Cortex of kidney (tissue), 1 donor: ENCODE measurements at places on chromosomes 5 and 9.

DNA sequence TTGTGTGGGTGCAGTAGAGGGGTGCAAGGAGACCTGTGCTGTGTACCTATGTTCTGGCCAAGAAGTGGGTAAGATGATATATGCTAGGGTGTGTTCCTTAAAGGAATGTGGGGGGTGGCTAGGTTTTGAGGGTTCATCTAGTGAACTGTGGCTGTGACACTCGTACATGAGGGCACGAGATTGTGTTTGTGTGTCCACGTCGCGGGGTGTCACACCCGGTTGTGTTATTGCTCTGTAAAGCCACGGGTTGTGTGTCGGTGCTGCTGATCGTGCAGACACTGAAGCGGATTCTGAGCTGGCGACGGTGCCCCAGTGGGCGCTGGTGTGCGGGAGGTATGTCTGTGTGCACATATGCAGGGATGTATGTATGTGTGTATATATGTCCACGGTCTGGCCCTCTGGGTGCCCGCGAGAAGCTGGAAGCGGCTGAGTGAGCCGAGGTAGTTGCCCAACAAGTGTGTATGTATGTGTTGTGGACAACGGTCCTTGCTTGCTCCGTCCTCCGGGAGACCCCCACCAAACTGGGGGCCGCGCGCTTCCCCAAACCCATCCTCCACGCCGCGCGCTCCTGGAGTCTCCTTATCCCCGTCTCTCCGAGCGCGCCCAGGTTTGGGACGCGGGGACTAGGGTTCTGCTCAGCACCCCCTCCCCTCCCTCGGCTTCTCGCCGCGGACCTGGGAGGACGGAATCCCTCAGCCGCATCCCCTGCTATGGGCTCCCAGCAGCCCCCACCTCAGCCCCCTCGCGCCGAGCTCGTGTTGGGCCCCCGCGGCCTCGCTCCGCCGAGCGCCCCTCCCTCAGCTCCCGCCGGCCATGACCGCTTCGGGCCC is 639 bp downstream of the PCDH1 start:
- DNase-seq = no peak

DNA sequence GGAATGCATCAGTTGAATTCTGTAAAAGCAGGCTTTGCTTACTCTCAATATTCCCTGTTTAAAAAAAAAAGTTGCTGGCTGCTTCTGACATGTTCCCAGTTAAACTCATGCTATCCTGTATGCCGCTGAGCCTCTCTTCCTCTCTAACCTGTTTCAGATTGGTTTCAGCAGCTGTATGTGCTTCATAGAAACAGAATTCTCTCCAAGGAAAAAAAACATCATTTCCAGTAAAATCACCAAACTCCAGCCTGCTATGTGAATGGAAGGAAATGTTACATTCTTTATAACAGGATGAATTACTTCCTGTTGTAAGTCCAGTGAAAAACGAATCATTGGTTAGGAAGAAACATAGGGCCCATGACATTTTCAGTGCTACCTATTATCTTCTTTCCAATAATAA is 25.7 kb upstream of the KCNV2 start:
- DNase-seq = no peak

DNA sequence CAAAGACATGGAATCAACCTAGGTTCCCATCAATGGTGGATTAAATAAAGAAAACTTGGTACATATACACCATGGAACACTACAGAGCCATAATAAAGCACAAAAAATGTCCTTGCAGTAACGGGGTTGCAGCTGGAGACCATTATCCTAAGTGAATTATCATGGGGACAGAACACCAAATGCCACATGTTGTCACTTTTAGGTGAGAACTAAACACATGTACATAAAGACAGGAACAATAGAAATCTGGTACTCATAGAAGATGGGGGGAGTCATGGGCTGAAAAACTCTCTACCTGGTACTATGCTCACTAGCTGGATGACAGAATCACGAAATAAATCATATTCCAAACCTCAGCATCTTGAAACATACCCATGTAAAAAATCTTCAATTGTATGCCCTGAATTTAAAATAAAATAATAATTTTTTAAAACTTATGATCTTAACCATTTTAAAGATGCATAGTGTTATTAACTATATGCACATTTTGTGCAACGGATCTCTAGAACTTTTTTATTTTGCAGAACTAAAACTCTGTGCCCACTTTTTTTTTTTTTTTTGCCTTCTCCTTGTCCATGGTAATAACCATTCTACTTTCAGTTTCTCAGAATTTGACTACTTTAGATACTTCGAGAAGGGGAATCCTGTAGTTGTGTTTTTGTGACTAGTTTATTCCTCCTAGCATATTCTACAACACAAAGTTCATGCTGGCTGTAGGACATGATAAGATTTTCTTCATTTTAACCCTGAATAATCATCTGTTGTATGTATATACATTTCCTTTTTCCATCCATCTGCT is 1081.6 kb upstream of the ACO1 start:
- DNase-seq = no peak

DNA sequence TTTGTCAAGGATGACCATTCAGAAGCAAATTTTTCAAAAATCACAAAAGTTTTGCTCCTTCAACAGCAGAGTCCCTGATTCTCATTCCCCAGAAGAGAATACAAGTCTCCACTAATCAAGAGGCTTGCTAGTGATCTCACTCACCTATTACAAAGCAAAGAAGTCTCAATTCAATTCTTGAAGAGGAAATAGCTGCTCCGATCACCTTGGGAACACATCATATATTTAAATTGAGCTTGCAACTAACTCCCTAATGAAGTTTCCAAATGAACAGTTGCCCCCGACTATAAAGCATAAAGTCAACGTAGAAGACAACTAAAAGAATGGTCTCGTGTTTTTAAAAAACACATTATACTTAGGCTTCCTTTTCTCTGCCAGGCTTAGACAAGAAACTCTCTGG is 1.6 kb downstream of the LIFR start:
- DNase-seq = no peak

DNA sequence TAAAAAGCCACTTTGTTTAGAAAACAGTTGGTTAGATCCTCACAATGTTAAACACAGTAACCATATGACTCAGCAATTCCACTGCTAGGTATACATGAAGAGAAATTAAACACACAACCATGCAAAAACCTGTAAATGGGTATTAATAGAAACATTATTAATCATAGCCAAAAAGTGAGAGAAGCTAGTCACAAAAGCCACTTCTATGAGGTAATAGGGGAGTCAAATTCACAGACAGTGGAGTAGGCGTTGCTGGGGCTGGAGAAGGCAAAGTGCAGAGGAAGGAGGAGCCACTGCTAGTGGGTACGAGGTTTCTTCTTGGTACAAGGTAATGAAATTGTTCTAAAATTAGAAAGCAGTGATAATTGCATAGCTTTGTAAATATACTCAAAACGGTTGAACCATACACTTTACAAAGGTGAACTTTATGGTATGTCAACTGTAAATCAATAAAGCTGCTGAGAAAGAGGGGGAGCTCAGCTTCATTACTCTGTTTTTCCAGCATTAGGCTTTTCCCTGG is 364.4 kb downstream of the GADD45G start:
- DNase-seq = no peak

GRCh38 chr5:53547226-53547625 is 13.2 kb upstream of the NDUFS4 start:
- DNase-seq = no peak

DNA sequence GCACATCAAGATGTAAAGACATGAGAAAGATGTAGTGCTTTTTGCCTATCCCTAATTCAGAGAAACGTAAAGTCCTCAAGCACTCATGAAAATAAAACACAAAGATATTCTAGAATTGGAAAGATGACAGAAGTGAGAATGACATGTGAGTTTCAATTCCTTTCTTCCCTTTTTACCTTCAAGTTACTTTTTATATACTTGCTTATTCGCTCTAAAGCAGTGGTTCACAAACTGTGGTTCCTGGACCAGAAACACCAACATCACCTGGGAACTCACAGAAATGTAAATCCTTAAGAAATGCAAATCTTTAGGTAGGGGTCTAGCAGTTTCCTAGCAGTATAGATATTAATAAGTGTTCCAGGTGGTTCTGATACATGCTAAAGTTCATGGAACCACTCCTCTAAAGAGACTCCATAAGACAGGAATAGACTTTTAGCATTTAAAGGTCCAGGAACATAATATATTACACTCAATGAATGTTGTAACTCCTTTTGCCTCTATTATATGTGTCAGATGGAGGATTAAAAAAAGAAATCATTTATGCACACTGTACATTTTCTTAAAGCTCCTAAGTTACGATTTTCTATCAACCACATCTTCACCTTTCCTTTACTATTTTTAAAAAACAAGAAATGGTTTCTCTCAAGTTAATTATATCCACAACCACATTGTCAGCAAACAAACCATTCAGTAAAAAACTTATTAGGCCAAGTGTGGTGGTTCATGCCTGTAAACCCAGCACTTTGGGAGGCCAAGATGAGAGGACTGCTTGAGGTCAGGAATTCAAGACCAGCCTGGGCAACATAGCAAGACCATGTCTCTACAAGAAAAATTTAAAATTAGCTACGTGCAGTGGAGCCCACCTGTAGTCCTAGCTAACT is 39.9 kb downstream of the ERP44 start:
- DNase-seq = no peak
